ENCODE measurements at places on chromosomes 1 and 21.
A peak's percentile ranks its signal among the peaks of the same experiment; 100 is the strongest.

DNA sequence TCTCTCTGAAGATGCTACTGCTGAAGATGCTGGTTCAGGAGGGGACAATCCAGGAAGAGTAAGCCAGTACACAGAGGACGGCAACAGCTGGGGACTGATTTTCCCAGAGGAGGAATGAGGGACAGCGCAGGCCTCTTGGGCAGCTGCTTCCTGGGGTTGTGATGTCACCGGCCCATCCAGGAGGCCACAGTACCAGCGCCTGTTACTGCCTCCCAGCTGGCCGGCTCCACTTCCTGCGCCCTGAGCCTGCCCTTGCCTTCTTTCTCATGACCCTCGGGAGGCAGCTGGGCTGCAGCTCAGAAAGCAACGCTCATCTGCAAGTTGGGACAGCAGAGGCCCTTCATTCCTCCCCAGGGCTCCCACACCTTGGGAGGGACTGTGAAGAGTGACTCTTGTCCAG lies 21.9 kb upstream of the ID3 start:
- peak; percentile 16 for DNase-seq

- no peak for DNase-seq
These were observed 20.0 kb downstream of the MMEL1 start for GRCh38 chr1:2612591-2613365.

DNA sequence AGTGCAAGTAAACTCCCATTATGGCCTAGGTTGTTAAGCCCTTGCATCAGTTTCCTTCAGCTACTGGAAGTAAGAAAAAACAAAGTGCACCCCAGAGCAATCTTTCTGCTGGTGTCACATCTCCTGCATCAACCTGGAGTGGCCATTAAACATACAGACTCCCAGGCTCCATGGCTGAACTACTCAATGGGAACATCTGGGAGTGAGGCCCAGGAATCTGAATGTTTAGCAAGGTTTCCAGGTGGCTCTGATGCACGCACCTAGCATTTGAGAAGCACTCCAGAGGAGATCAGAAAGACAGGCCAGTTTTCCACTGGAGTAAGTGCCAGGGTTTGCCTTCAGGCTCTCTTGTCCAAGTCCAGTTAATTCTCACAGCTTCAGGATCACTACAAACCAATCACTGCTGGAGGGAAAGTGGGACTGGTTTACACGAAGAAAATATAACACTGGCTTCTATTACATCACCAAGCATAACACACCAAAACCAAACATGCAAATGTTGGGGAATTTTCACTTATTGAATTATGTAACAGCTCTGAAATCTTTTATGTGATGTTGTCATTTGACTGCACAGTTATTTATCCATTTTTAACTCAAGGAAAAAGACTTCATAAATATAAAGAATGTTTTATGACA lies 22.3 kb upstream of the ABCA4 start:
- no peak for DNase-seq

DNA sequence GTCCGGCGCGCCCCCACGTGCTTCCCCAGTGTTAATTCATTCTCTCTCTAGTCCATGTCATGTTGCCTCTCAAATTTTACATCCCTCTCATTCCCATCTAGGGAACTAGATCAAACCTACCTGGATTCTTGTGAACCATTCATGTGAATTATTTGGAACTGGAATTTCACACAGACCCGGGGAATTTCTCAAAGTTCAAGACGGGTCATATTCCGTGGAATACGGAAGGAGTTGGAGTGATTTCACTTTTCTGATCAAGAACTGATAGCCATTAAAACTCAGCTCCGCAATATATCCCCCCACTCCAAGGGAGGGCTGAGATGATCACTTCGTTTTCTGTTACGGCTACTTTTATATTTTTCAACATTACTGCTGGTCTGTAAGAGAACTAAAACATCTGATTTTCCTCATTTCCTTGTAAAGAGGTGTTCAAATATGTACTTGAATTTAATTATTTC lies 1.0 kb upstream of the ENO1 start:
- no peak for DNase-seq

DNA sequence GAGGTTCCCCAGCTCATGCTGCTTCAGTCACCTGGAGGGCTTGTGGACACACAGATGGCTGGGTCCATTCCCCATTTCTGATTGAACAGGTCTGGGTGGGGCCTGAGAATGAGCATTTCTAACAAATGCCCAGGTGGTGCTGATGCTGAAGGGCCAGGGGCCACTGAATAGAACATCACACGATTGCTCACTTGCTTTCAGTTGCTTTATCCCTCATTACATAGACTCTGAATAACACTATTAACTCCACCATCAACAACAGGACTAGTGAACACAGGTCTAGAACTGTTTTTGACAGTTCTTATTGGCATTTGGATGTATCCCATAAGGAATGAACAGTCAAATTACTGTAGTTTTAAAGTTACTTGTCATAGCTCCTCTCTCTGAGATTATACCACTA lies 12.1 kb downstream of the TRAPPC10 start:
- DNase-seq = no peak

GRCh38 chr1:87196110-87196827 lies 132.4 kb upstream of the LMO4 start:
- no peak for DNase-seq

GRCh38 chr1:214455971-214456867 lies 95.2 kb downstream of the PTPN14 start:
- DNase-seq = no peak

DNA sequence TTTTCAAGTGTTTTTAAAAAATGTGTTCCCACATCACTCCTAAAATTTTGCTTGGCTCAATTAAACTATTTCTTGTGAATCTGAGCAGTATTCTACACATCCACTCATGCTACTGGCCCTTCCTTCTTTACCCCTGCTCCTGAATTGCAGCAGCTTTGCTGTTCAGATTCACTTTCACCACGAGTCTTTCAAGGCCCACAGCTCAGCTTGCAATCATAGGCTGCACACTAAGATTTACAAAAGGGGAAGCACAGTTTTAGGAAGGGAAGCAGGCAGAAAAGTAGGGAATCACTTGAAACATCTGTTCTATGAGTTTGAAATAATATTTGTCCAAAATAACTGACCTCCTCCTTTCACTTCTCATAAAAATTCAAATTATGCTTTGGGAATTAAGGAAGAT lies 70.9 kb upstream of the EDEM3 start:
- DNase-seq = no peak

GRCh38 chr1:94522304-94522703 lies 19.3 kb downstream of the F3 start:
- DNase-seq = peak; percentile 40

DNA sequence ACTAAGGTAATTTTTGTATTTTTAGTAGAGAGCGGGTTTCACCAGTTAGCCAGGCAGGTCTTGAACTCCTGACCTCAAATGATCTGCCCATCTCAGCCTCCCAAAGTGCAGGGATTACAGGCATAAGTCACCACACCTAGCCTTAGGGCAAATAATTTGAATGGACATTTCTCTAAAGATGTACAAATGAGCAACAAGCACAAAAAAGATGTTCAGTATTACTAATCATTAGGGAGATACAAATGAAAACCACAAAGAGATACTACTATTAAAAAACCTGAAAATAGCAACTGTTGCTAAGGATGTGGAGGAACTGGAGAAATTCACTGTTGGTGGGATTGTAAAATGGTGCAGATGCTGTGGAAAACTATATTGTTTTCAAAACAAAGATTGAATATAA lies 79.1 kb downstream of the GABPA start:
- DNase-seq = no peak

GRCh38 chr1:177897281-177897997 lies 72.4 kb downstream of the SEC16B start:
- DNase-seq = no peak

DNA sequence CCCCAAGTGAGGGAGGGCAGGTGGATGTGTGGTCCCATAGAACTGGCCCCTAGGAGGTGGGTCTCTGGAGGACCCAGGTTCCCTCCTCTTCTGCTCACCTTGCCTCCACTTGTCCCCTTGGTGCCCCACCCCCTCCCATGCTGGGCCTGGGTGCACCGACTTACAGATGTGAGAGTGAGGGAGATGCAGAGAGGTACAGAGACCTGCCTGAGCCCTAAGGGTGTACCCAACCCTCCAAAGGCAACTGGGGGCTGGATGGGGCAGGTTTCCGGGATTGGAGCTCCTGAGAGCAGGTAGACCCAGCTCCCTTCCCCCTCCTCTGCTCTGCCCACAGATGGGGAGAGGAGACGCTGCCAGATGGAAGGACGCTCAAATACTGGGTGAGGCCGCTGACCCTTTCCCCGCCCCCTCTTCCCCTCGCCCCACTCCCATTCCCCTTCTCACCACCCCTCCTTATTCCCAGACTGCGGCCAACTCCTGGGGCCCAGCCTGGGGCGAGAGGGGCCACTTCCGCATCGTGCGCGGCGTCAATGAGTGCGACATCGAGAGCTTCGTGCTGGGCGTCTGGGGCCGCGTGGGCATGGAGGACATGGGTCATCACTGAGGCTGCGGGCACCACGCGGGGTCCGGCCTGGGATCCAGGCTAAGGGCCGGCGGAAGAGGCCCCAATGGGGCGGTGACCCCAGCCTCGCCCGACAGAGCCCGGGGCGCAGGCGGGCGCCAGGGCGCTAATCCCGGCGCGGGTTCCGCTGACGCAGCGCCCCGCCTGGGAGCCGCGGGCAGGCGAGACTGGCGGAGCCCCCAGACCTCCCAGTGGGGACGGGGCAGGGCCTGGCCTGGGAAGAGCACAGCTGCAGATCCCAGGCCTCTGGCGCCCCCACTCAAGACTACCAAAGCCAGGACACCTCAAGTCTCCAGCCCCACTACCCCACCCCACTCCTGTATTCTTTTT lies 10.3 kb downstream of the TINAGL1 start:
- no peak for DNase-seq

DNA sequence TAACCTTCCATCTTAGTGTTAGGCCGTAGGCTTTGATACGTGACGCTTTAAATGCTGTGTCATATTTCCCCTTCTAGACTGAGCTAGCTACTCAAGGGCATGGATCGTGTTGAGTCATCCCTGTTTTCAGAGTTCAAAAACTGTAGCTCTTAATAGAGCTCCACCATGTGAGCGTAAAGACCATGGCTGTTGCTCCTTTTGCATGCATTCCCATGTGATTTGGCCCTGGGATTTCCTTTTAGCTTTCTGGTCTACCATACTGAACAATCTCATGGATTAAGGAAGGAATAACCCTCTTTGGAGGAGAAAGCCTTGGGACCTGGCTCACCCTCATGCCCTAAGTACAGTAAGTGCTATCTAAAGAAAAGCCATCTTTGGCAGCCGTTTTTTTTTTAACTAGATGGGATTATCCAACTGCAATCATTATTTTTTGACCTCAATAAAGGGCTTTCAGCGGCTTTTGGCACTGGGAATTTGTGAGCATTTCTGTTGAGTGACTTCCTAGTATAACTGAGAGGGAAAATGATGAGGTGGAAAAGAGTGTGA lies 76.6 kb downstream of the PLPP3 start:
- DNase-seq = no peak

DNA sequence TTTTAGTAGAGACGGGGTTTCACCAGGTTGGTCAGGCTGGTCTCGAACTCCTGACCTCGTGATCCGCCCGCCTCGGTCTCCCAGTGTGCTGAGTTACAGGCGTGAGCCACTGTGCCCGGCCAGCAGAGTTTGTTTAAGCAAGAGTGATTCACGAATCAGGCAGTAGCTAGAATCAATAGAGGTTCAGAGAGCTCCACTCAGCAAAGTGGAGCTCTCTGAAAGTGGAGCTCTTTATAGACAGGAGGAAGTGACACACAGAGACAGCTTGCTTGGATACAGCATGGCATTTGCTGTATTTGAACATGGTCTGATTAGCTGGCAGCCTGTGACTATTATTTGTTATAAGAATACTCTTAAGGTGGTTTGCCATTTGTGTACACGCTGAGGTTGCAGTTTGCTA lies 27.1 kb upstream of the CD34 start:
- peak; percentile 7 for DNase-seq

Measured in NCI-H146 (cell line).